ENCODE measurements at places on chromosomes 12 and 14.

GRCh38 chr12:121590476-121591143 is 9.8 kb upstream of the KDM2B start:
- DNase-seq, result no peak

DNA sequence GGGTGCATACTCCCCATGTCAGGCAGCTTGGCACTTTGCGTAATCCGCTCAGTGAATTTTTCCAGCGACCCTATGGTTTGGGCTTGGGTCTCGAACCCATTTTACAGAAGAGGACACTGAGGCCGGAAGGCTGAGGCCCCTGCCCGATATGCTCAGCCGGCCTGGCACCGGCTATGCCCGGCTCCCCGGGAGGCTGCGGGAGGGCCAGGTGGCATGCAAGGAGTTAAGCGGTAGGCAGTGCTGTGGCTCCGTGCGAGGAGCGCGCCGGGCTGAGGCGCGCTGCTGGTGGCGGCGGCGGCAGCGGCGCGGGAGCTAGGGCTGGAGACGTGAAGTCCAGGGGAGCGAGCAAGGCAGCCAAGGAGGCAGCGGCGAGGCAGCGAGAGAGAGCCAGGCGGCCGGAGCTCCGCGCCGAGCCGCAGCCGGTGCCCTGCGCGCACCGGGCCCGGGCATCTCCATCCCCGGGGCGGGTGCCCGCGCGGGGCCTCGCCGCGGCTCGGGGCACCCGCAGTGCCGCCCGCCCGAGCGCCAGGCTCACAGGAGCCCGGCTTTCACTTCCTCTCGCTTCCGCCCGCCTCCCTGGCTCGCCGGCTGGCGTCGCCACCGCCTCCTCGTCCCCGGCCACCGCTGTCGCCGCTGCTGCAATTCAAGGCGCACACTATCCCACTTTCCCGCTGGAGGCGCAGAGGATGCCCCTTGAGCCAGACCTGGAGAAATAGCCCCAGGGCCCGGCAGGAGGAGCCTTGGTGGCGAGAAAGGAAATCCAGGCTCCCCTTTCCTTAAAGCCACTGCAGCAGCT is at the start of gene WSCD2:
TSS of gene WSCD2 (plus strand) at position 272 of the 796 bp plus-strand sequence. CDS start 66,545 bp downstream, outside the sequence.
- peak; percentile 61 for DNase-seq

GRCh38 chr12:97131220-97131981 is 224.3 kb downstream of the NEDD1 start:
- DNase-seq, result no peak

DNA sequence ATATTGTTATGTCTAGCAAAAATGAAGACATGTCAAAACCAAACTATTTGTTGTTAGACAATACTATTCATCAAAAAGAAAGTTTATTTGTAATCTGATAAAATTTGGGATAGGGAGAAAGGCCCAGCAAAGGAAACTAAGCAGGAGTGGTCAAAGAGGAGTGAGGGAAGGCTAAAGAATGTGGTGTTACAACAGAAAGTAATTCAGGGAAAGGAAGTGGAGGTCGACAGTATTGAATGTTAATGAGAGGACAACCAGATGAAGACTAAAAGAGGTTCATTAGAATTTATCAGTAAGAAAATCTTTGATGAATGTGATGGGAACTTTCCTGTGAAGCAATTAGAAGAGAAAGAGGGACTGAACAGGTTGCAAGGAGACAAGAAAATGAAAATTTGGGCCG is 33.9 kb downstream of the PLCZ1 start:
- DNase-seq, result no peak

GRCh38 chr12:45973526-45973925 is 16.8 kb downstream of the SCAF11 start:
- DNase-seq, result no peak

- no peak for DNase-seq
These were observed 399.4 kb downstream of the TMEM121 start for GRCh38 chr14:105925615-105926372.

- no peak for DNase-seq
These were observed 344.9 kb downstream of the FSCB start for GRCh38 chr14:44162197-44162596.

DNA sequence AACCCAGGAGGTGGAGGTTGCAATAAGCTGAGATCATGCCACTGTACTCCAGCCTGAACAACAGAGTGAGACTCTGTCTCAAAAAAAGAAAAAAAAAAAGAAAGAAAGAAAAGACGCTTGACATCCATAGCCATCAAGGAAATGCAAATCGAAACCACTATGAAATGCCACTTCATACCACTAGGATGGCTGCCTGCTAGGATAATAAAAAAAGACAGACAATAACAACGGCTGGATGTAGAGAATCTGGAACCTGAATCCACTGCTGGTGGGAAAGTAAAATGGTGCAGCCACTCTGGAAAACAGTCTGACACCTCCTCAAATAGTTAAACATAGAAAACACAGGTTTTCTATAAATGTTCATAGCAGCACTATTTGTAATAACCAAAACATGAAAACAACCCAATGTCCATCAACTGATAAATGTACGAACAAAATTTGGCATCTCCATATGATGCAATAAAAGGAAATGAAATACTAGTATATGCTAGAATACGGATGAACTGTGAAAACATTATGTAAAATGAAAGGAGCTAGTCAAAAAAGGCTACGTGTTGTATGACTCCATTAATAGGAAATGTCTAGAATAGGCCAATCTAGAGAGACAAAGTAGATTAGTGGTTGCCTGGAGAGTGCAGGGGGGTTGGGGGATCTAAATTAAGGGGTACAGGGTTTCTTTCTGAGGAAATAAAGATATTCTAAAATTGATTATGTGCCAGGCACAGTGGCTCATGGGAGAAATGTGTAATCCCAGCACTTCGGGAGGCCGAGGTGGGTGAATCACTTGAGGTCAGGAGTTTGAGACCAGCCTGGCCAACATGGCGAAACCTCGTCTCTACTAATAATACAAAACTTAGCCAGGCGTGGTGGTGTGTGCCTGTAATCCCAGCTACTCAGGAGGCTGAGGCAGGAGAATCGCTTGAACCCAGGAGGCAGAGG is 9.7 kb downstream of the WSB2 start:
- DNase-seq, result no peak

DNA sequence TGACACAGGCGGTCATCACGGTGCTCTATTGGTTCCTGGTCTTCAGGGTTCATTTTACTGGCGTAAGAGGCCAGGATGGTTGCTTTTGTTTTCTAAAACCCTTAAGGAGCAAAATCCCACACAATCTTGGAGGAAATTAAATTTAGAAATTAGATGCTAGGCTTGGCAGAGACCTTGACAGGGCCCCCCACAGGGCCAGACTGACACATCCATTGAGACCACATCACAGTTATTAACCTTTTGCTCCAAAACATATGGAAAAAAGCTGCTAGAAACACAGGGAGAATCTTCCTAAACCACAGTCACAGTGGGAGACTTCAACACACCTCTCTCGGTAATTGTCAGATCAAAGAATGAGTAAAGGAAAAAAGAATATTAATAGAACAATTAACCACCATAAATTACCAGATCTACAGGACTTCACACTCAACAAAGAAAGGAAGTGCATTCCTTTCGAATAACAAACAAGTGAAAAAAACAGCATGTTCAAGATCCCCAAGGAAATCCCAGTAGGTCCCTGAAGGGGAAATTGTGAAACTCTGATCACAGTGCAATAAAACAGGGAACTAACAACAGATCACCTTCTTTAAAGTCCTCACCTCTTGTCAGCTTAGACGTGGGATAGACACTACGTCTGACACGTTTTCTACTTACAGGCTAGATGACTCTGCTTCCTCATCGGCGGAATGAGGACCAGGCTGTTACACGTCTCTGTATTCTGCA is 40.2 kb upstream of the TMEM179 start:
- DNase-seq, result no peak

GRCh38 chr12:12456637-12457036 is 99.8 kb downstream of the BORCS5 start:
- no peak for DNase-seq

GRCh38 chr12:98156697-98157096 is 358.7 kb upstream of the TMPO start:
- no peak for DNase-seq

GRCh38 chr12:57133916-57134315 is 5.6 kb downstream of the LRP1 start:
- DNase-seq, result no peak
